GM12878 (cell line): ENCODE measurements at places on chromosomes 7 and 10.

DNA sequence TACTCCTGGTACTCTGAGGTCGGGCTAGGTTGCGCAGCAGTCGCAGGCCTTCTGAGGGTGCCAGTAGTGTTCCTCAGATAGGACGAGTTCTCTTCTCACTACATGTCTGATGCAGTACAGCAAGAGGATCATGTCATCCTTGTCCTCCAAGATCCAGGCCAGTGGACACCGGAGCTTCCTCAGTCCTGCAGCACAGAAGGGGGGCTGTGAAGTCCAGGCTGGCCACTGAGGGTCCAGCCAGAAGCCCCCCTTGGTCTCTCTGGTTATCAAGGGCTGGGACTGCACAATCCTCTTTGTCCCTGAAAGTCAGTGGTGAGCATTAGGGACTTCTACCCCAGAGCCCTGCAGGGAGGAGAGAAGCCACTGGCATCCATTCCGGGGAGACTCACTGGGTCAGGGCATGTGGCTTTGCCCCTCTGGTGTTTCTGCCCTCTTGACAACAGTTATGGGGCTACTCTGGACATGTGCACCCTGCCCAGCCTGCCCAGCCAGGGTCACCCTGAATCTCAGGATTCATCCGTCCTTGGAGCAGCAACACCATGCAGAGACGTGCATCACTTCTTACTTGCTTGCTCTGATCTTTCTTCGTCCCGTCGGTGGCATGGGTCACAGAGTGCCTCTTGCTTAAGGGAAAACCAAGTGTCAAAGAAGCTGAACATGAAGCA, 125.7 kb downstream of the ADCY1 start:
- no peak for DNase-seq

DNA sequence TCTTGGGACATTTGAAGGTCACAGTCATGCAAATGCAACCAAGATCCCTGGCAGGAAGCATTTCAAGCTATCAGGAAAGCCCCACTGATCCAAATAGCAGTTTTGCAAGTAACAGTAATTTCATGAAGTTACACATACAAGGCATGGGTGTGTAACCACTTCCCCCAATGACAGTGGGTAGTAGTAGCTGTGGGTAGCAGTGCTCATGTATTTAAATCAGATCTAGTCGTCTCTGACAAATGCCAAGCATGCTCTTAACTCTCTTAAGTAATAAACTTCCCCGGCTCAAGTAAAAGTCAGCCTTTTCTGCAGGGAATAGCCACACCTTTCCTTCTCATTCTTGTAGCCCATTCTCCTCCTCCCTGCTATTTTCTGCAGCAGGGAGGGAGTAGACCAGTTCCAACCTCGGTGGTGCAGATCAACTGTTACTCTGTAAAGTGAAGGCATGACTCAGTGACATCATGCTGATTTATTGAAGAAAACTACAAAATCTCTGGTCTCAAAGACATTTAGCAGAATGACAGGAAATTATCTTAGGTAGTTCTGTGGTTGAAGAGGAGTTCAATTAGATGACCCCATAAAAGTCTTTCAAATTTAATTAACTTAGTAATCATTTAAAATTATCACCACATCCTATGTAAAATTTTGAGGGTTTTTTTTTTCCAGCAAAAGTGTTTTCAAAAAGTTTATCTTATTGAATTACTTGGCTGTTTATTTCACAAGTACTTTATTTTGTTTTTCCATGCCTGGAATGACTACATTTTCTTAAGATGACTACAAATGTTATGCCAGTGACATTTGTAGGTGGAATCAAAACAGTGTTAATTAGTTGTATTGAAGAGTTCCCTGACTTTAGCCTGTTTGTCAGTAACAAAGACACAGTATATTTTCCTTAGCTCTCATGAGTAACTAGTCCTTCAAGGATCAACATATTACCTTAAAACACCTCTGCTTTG, 568.3 kb downstream of the INHBA start:
- DNase-seq: peak; percentile 64

GRCh38 chr7:116493449-116493848, 6.1 kb upstream of the CAV2 start:
- DNase-seq: no peak

DNA sequence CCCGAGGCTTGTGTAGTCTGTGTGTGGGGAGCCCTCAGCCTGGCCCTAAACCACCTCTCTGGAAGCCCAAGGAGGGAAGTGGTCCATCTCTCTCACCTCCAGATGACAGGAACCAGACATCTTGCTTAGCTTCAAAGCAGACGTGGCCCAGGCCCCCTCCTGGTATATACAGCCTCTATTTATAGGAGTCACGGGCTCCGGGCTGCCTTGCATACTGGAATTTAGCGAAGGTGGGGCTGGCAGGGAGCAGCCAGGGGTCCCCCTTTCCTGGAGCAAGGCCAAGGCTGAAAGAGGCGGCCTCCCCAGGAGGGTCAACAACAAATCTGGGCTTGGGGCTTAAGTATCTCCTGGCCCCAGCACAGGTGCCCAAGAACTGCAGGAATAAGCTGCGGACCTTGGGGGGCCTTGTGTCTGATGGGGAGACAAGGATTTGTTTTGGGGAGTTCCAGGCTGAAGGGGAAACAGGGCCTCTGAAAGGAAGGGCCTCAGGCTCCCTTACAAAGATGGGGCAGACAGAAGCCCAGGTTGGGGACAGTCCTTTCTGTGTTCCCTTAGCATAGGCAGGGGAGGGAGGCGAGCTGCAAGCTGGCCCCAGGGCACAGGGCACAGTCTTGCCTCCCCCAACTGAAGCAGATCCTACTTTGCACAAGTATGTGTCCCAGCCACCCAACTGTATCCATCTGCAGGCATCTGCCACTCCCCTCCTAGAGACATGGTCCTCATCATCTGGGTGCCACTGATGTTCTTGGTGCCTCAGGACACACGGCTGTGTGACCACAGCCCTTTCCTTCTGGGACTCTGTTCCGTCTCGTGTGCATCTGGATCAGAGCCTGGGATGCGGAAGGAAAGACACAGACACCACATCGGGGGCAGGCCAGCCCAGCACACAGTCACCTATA, 11.9 kb downstream of the ZCCHC24 start:
- no peak for DNase-seq

DNA sequence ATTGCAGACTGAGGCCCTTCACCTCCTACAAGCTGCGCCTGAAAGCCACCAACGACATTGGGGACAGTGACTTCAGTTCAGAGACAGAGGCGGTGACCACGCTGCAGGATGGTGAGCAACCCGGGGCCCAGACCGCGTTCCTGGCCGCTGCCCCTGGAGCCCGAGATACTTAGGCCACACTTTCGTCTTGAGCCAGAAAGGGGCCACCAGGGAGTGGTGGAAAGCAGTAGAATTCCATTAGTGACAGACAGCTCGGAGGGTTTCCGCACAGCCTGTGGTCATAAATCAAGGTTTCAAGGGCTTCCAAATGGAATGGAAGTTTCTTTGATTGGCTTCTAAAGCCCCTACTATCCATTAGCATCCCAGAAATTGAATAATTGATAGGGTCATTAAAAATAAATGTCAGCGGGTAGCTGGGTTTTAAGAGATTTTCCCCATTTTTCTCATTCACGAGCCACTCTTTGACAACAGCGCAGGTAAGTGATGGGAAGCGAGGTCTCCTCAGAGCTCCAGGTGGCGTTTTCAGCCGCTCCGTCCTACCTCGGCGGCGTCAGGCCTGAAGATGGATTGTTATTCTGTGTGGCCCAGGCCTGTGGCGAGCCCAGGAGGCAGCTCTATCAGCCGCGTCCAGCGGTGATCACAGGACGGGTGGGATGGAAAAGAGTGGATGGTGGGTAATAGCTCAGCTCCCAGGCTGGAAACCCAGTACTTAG, 523.5 kb upstream of the FOXK1 start:
- no peak for DNase-seq

GRCh38 chr7:96591900-96592676, 117.6 kb downstream of the SEM1 start:
- DNase-seq: no peak

GRCh38 chr10:4196771-4197390, 411.9 kb upstream of the KLF6 start:
- DNase-seq: no peak

GRCh38 chr10:128289621-128290020, 163.4 kb upstream of the MKI67 start:
- no peak for DNase-seq

- no peak for DNase-seq
Observed at GRCh38 chr7:143454091-143454680, 10.9 kb downstream of the TAS2R60 start.

GRCh38 chr7:74338366-74339108, 49.3 kb downstream of the CLIP2 start:
- DNase-seq: no peak

- DNase-seq: no peak
Observed at GRCh38 chr10:45612741-45613140, 59.8 kb downstream of the ZFAND4 start.

GRCh38 chr7:2505401-2505800, 14.2 kb upstream of the LFNG start:
- DNase-seq: no peak

DNA sequence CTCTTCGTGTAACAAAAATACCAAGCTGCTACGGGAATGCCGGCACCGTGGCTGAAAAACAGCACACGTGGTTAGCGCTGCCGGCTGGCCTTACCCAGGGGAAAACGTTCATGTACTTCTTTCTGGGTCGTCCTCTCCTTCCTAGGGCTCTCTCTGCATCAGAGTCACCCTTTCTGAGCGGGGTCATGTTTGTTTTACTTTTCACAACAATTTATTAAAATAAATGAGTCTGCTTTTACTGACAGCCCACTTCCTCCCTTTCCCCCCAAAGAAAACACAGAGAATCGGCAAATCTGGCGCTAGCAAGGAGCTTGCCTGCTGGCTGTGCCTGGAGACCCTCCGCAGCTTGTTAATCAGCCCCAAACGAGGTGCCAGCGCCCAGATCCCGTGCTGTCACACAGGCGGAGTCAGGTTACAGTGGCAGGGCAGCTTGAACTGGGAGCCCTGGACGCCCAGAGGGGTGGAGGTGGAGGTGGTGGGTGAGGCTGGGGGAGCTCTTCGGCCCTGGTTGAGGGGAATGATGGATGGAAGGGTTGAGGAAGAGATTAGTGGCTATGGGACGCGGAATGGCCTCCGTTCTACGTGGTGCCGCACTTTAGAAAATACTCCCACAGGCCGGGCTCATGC, 162.2 kb upstream of the TNS3 start:
- DNase-seq: no peak

DNA sequence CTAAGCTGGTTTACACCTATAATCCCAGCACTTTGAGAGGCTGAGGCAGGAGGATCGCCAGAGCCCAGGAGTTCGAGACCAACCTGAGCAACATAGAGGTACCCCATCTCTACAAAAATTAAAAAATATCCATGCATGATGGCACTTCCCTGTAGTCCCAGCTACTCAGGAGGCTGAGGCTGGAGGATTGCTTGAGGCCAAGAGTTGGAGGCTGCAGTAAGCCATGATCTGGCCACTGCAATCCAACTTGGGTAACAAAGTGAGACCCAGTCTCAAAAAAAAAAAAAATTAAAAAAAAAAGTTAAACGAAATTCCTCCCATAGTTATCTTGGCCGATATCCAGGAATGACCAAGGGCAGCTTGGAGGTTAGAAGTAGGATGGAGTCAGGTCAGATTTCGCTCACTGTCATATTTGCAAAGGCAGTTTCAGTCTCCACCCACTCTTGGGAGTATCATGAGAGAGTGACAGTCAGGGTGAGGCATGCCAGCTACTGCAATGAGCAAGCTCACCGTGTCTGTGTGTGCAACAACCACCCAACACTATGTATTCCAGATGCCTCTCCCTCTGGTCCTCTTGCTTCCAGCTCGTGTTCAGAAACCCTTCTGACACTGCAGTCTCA, 6.0 kb upstream of the ZDHHC4 start:
- no peak for DNase-seq

GRCh38 chr10:111175787-111176186, 99.0 kb downstream of the ADRA2A start:
- DNase-seq: no peak

GRCh38 chr10:78616125-78616695, 452.6 kb upstream of the ZMIZ1 start:
- no peak for DNase-seq

- DNase-seq: no peak
Observed at GRCh38 chr7:27156508-27156898, at the start of gene HOXA7. HOXA7 (minus strand) TSS chr7:27156675; CDS start chr7:27156545, 130 bp downstream.
